ENCODE measurements at places on chromosomes 16 and 17.
A peak's percentile ranks its signal among the peaks of the same experiment; 100 is the strongest.

DNA sequence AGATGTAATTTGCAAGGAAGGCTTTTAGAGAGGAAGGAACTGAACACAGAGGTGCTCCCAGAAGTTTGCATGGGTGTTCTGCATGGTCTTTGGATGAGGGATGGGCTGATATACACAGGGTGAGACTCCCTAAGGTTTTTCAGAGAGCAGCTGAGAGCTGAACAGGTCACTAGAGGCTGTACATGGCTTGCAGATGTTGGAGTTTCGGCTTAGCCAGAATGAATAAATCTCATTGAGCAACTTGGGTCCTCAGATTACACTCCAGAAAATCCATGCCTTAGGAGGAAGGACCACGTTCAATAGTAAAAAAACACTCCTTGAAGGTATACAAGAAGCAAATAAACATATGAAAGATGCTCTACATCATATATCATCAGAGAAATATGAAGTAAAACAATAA is 7.5 kb upstream of the ITGB3 start:
- DNase-seq = no peak

GRCh38 chr17:49748791-49749190 is 15.1 kb downstream of the FAM117A start:
- DNase-seq = peak; percentile 25

DNA sequence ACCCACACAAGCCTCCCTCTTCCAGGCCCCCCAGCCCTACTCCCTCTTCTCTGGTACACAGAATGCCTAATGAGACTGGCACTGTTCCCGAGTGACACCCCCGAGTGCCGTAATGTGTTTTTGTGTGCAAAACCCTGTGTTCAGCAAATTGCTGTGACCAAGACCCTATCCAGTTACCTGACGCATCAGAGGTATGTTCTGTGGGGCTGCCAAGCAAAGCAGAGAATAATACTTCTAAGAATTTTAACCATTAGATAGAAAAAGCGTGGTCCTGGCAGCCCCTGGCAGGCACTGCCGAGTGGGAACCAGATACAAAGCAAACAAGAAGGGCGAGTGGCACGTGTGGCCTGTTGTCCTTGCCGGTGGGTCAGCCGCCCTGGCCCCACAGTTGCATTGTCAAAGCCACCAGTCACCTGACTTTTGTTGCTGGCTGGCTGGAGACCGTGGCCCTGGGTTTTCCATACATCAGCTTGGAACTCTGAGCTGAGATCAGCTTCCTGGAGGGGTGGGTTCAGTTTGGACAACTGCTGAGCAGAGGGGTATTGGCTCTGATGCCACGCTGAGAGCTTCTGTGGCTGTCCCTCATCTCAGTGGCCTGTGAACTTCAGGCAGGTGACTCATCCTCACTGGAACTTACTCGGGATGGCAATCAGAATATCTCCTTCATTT is 69.1 kb upstream of the BRD7 start:
- DNase-seq = no peak

- DNase-seq = no peak
Measured at GRCh38 chr17:187130-187529, 5.7 kb upstream of the DOC2B start.

GRCh38 chr16:81843683-81844082 is 64.6 kb downstream of the PLCG2 start:
- no peak for DNase-seq

- no peak for DNase-seq
Measured at GRCh38 chr17:38327936-38328335, 15.8 kb downstream of the GPR179 start.

Data from activated T-cell treated with anti-CD3 and anti-CD28 coated beads for 1 hour (primary cell).